Germinal center (tissue), 1 donor: ENCODE measurements at places on chromosomes 2 and 18.

- DNase-seq = no peak
Observed at GRCh38 chr2:146777181-146777580, 1067.6 kb upstream of the ACVR2A start.

DNA sequence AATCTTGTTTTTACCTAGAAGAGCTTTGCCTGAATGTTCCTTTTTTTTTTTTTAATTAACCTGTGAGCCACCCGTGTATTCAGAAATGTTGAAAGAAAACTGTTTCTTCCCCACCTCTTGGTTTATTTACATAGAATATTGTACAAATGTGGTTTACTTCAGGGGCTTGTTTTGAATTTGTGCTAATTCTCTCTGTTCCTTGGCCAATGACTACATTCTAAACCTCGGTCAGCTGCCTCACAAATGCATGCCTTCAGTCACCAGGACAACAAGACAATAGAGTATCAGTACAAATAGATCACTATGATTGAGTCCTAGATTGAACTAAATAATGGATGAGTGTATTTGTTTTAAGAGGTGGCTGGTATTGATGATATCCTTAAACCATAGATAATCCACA lies 36.0 kb downstream of the AGFG1 start:
- peak; percentile 14 for DNase-seq

DNA sequence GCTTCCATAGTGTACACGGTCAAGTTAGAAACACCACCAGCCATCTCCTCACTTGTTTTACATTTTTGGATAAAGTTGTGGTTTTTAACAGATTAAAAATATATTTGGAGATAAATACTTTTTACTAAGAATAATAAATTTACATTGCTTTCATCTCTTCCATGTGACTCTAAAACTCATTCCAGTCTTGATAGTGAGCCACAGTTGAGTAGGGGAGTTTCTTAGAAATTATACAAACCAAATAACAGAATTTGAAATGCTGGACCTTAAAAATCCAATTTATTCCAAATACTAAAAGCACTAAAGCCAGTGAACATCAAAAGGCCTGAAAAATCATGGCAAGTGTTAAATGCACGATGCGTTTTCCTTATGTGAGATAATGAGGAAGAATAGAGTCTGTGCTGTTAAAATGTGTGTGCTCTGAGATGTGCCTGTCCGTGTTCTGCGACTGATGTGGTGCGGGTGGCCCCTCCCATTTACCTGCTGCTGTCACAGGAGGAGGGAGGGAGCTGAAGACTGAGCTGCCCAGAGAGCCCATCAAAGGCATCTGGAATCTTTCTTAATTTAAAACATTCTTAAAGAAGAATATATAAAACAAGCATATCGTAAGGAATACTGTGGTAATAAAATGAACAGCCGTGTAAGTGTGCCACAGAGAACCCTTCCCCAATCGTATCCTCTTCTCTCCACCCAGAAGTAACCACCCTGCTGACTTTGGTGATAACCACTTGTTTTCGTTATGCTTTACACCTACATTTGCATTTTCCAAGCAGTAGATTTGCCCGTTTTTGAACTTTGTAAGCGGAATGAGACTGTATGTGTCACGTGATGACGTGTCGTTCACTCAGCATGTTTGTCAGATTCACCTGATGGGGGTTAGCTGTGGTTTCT lies 57.0 kb upstream of the TXNDC2 start:
- DNase-seq = no peak

- no peak for DNase-seq
Observed at GRCh38 chr2:101558740-101559525, 84.0 kb upstream of the RFX8 start.

DNA sequence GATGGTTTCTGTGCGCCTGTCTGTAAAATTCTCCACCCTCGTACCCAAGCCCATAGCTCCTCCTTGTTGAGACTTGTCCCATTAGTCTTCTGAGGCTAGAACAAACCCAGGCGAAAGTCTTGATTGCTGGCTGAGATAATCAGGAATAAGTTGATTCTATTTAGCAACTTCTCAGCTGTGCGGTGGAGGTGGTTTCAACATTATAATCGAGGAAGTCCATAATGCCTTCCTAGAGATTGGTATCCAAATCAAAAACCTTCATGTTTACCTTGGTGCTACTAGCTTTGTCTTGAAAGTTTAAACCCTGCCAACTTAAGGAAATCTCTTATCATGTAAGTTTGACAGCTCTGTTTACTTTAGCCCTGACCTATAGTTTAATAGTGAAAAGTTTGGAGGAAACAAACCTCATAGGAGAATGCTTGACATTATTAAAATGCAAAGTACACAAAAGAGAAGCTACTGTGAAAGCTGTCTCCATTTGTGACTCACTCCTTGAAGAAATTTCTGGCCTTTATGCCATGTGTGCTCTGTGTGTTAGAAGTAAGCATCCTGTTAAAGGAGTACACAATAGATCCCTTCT lies 36.6 kb upstream of the DSC1 start:
- DNase-seq = no peak

DNA sequence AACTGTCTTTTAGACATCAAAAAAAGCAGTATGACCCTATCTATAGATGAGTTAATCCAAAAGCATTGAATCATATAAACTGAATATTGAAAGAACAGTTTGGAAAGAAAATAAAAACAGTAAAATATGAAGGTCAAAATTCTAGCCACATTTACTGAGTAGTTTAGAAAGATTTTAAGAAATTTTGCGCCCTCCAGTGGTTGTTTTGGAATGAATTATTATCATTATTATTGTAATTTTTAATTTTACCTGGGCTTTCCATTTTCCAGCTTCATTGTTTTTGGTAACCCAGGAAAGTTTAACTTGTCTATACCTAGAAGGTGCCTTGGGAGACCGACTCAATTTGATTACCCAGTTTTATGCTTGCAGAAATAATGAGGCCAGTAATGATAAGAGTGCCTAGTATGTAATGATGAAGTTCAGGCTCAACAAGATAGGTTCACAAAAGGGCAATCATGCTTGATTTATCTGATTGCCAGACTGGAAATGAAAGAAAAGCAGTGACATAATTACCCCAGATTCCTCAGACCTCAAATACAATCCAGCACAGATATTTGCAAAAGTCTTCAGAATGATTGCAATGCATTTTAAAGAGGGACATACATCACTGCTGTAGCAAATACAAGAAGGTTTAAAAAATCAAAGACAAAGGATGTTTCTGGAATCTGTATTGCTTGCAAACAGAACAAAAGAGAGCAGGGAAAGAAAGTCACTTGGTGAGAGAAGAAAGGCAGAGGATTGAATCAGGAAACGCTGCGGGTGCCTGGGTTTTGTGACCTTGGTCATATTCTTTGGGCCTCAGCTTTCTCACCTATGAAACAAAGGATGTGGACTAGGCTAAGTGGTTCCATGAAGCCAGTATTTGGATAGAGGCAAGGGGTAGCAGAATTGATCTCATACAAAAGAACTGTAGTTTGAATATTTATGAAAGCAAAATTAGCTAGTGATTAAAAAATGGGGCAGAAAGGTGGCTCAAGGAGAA lies 153.8 kb downstream of the MAP2 start:
- peak; percentile 11 for DNase-seq

GRCh38 chr2:30622452-30622851 lies 175.4 kb downstream of the LCLAT1 start:
- no peak for DNase-seq

DNA sequence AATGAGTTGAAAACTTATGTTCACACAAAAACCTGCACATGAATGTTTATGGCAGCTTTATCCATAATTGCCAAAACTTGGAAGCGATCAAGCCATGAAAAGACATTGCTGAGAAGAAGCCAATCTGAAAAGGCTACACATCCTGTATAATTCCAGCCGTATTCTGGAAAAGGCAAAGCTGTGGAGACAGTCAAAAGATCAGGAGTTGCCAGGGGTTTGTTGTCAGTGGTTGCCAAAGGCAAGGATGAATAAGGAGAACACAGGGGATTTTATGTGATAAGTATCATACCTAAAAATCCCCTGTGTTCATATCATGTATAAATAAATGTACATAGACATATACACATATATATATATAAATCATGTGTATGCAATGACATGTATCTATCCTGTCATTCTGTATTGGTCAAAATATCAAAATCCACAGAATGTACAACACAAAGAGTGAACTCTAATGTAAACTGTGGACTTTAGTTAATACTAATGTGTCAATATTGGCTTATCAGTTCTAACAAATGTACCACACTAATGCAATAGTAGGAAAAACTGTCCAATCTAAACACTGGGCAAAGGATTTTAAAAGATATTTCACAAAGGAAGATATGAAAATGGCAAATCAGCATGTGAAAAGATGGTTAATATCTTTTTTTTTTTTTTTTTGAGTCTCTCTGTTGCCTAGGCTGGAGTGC lies 75.8 kb downstream of the PTRHD1 start:
- no peak for DNase-seq

DNA sequence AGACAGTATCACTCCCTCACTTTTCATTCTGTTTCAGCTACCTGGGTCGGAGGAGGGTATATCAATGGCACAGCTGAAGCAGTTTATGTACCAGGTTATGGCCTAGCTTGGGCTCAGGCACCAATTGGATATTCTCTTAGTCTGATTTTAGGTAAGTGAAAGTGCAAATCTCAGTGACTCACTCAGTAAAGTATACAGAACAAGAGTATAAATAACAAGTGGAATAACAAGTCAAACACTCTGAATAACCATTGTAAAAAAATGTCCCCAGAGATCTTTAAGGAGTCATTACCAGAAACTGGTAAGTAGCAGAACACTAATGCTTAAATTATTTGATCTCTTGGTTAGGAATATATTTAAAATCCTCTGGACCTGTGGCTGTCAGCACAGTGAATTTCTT lies 5.7 kb downstream of the SLC5A7 start:
- no peak for DNase-seq

DNA sequence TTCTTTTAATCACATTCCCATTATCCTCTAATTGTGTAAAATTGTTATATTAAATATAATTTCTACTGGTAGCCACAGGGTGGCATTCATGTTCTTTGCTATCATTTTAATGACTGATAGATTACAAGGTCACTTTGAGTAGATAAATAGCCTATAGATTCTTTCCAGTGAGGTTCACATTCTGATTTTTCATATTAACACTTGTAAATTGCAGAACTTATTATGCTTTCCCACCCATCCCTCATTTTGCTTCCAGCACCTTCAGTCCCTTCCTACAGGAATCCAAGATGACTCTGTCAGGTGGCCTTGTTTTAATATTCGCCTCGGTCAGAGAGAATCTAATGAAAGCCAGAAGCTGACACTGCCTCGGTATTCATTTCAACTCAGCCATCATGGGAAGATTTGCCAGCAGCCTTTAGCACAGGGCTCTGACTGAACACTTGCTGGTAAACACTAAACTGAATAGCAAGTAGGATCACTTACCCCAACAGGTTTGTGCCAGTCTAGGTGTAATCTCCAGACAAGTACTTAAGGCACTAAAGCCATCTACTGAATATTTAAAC lies 101.2 kb upstream of the FSHR start:
- no peak for DNase-seq

DNA sequence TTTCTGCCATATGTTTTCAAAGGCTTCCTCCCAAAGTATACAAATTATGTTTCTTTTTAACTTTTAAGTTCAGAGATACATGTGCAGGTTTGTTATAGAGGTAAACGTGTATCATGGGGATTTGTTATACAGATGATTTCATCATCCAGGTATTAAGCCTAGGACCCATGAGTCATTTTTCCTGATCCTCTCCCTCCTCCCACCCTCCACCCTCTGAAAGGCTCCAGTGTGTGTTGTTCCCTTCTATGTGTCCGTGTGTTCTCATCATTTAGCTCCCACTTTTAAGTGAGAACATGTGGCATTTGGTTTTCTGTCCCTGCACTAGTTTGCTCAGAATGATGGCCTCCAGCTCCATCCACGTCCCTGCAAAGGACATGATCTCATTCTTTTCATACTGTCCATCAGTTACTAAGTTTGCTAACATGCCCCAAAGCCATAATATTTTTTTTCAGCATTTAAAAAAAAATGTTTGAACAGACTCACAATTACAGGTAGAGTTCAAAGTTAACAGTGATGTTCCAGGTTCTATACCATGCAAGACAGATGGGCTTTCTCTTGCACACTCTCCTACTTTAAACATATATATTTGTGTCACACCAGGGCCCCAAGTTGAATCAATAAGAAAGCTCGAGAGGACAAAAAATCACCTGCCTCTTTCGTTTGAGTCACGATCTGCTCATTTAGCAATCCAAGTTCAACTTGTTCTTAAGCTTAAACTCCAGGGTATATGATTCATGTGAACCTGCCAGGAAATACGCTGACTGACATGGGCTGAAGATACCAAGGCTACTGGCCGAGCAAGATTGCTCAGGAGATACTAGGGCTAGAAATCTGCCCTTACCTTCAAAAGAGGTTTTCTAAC lies 77.6 kb downstream of the AP1S3 start:
- DNase-seq = no peak

GRCh38 chr18:785242-785641 lies 26.8 kb downstream of the YES1 start:
- DNase-seq = no peak

- no peak for DNase-seq
Observed at GRCh38 chr18:13530879-13531387, 195.4 kb downstream of the FAM210A start.

DNA sequence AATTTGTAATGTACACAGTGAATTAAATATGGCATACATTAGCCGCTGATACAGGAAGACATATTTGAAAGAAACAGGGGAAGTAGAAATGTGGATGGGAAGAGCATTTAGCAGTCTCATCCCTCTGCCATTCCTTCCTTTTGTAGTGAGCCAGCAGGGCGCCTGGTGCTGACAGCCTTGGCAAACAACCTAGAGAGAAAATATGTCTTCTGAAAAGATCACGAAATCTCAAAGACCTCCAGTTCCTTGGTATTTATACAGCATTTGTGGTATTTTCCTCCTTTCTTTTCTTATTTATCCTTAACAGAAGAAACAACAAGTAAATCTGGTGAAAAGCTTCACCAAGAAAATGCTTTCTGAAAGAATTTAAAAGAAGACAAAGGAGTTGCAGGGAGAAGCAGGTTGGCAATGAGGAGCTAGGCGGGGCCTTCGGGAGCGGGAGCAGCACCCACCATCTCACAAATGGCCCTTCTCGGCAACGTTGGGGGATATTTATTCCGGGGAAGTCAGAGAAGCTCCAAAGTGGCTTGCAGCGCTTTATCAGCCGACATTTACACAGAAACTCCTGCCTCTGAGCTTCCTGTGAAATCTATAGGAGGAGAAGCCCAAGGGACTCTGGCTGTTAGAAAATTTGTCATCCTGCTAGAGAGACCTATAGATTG lies 406.1 kb upstream of the NRP2 start:
- no peak for DNase-seq

DNA sequence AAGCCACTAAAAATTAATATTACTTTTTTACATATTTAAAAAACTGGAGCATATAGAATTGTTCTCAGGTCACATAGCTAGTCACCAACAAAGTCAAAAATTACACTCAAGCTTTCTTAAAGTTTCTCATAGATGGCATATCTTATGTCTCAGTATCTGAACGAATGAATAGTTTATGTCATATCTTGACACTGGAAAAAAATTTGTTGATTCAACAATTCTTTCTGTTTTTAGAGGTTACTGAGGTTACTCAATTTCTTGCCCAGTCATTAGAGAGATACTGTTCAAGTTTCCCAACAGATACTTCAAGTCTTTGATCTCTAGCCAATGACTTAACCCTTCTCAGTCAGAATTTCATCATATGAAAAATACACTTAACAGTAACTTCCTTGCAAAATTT lies 113.1 kb upstream of the XIRP2 start:
- DNase-seq = no peak
